ENCODE measurements at places on chromosomes 7 and 10.
A peak's percentile ranks its signal among the peaks of the same experiment; 100 is the strongest.

- no peak for DNase-seq
These were observed 13.8 kb downstream of the LRRC4 start for GRCh38 chr7:128017460-128017859.

- DNase-seq, result no peak
These were observed 22.2 kb downstream of the ZNF467 start for GRCh38 chr7:149751043-149751775.

- peak; percentile 59 for DNase-seq
These were observed 15.8 kb downstream of the GOLGA7B start for GRCh38 chr10:97865488-97865887.

DNA sequence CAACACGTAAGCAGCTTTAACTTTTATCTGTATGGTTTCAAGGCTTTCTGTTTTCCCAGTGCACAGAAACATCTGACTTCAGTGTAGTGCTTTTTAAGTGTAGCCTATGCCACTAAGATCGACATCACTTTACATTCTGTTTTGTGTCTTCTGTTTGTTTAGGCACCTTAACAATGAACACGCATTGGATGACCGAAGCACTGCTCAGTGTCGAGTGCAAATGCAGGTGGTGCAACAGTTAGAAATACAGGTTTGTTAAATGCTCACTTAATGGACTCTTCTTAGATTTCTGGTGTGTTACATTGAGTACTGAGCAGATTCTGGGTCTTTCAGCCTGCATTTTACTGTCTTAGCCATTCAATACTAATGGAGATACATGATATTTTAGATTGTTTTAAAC lies 237.4 kb downstream of the FOXP2 start:
- no peak for DNase-seq

- no peak for DNase-seq
These were observed 35.9 kb downstream of the ZRANB1 start for GRCh38 chr10:124977648-124978375.

DNA sequence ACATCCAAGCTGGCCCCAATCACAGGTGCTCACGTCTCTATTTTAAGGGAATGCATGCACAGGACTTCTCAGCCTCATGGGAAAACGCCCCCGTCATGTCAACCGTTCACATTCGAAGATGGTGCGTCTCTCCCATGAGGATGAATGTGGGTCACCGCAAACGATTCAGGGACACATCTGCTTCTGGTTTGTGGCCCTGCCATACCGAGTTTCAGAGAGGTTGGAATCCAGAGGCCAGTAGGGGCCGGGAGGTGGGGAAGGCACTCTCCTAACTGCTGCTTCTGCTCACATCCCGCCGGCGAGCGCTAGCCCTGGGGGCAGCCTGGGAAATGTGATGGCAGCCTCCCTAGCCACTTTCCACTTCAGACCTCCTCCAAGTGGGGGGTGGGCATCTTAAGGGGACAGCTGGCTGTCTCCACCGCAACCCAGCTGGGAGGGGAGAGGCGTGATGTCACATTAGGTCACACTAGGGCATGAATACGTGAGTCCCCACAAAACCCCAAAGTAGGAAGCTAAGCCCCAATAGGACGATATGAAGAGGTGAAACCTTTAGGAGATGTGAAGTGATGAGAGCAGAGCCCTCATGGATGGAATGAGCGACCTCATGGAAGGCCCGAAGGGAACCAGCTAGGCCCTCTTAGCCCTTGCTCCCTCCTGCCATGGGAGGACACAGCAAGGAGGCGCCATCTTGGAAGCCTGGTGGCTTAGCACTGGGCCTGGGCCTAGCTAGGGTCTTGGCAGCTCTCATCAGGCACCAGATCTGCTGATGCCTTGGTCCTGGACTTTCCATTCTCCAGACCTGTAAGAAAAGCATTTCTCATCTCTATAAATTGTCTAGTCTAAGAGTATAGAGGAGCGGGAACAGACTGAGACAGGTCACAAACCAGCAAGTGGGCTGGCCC lies 107.8 kb downstream of the TCERG1L start:
- no peak for DNase-seq

GRCh38 chr10:20173046-20173445 lies 356.8 kb downstream of the PLXDC2 start:
- no peak for DNase-seq

DNA sequence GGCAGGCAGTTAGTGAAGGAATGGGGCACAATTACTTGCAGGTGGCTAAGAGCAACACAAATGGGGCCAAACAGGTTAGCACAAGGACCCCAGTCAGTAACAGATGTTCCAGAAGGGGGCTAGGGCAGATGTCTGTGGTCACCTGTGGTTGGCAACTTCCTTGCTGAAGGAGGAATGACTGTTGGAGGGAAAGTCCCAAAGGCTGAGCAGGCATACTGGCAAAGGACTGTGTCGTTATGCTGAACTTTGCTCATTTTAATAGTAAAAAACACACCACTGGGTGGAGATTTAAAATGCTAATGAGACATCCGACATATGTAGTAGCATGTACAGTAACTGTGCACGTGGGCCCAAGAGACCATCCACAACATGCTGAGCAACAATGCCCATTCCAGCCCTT lies 511.6 kb downstream of the CALN1 start:
- no peak for DNase-seq

- no peak for DNase-seq
These were observed 988.6 kb downstream of the SORCS1 start for GRCh38 chr10:106175760-106176377.

GRCh38 chr7:25288556-25289307 lies 60.4 kb upstream of the NPVF start:
- DNase-seq, result no peak

DNA sequence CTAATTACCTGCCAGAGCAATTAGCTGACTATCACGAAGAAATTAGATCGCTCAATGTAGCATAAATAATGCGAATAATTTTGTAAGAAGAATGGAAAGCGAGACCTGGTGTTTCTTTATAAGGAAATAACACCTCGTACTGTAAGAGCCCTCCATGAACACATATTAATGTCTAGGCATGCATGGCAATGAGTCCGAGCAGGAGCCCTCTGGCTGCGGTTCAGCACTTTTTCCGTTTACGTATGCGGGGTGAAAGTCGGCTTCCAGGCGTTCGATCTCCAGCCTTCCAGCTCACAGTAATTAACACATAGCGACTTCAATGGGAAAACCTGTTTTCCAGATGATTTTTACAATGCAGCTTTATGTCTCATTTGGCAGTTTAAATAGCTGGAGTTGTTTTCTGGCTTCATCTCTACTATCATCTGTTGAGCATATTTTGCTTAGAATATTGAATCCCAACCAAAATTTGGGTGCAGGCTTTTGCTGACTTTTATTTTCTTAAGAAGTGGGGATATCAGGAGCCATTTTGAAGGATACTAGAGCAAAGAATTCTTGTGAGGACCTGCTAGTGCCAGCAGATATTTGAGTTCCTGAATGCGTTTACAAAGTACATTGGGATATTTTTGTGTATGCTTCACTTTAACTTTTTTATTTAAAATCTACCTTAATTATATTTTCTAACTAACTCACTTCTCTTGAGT lies 7.2 kb upstream of the SP8 start:
- no peak for DNase-seq

DNA sequence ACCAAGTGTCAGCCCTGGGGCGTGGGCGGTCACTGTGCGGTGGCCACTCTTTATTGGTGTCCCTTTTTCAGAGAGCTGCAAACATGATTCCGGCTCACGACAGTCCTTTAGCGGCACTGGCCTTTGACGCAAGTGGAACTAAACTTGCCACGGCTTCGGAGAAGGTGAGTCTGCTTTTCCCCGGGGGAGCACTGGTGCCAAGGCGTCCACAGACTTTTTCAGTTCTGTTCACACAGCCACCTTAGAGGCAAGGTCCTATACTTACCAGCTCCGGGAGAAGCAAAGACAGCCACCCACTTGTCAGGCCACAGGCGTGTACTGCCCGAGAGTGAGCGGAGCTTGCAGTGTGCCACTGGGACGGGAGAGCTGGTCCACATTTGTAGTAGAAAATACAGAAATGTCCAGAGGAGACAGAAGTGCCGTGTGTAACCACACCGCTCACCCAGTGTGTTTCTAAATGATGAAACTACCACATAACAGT lies 27.9 kb downstream of the WIPI2 start:
- no peak for DNase-seq

- DNase-seq, result no peak
These were observed 20.2 kb upstream of the SLC35G1 start for GRCh38 chr10:93873420-93874115.

- DNase-seq, result no peak
These were observed 335.3 kb downstream of the MAGI2 start for GRCh38 chr7:79118143-79118542.

DNA sequence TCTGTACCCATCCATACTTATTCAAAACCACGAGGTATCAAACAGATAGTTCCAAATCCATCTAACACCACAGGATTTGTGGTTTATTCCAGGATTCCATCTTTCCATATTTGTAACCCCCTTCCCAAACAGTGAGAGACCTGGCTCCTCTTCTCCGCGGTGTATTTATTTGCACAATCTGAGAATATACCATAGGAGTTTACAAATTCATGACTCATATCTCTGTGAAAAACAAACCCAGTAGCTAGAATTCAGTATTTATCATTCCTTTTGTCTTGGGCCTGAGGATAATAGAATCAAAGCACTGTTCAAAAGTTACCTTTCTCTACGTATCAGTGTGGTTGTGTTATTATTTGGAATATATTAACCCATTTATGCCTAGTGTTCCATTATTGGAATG lies 31.9 kb downstream of the PDSS1 start:
- no peak for DNase-seq

Data from SK-N-SH (cell line).